ENCODE measurements at places on chromosomes 3 and 15.
A peak's percentile ranks its signal among the peaks of the same experiment; 100 is the strongest.

DNA sequence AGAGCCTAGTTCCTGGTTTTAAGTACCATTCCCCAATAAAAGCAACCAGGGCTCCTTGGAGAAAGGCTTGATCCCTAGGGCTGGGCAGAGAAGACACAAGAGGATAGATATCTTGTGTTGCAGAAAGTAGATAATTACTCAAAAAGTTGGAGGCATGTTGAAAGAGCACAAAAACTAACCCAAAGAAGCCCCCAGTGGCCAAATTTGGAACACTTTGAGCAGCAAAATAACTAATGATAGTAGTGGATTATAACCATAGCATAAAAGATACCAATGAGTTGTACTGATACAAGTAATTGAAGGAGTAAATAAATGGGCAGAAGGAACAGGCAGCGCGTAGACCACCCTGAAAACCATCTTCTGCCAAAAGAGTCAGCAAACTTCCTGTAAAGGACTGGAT is 12.0 kb downstream of the EXOSC7 start:
- no peak for DNase-seq

- DNase-seq = no peak
Measured at GRCh38 chr15:76234337-76234889, 76.9 kb downstream of the ETFA start.

GRCh38 chr3:53140847-53141845 is 10.9 kb upstream of the RFT1 start:
- DNase-seq = no peak

DNA sequence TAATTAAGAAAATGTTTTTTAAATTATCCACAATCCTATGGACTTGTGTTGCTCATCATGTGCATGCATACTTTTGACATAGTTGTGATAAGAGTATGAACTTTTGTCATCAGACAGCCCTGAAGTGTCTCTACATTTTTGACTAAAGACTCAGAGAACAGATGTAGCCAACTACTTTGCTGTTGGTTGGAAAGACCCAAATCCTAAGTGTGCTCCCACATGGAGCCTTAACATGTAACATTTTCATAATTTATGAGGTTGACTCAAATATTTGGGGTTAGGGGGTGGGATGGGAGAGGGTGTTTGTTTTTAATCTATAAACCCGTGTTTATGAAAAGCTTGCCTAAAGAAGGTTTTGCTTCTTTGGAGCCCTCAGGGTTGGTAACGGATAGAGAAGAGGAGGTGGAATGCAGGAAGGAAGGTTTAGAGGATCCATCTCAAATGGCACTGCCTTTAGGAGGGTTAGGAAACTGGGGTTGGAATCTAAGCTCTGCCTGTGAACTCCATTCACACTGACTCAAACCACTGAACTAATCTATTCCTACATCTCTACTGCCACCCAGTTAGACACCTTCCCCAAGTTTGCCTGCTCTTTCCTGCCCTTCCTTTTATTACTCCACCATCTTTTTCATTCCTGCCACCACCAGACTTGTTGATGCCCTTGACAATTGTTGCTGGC is 3.7 kb downstream of the BOC start:
- DNase-seq = no peak

GRCh38 chr3:178137831-178138230 is 398.4 kb upstream of the KCNMB2 start:
- no peak for DNase-seq

- no peak for DNase-seq
Measured at GRCh38 chr15:28112101-28112760, 13.1 kb upstream of the OCA2 start.

DNA sequence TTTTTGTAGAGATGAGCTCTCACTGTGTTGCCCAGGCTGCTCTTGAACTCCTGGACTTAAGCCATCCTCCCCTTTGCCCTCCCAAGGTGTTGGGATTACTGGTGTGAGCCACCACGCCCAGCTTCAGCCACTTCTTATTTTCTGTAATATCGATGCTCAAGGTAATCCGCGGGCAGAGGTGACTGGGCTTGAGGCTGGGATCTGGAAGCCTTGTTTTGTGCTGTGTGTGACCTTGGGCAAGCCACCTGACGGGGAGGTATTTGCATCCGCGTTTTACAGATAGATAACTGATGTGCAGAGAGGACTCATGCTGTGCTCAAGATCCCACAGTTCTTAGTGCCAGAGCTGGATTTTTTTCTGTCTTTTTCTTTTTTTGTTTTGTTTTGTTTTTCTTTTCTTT is 27.8 kb upstream of the SEMA4B start:
- DNase-seq = no peak

DNA sequence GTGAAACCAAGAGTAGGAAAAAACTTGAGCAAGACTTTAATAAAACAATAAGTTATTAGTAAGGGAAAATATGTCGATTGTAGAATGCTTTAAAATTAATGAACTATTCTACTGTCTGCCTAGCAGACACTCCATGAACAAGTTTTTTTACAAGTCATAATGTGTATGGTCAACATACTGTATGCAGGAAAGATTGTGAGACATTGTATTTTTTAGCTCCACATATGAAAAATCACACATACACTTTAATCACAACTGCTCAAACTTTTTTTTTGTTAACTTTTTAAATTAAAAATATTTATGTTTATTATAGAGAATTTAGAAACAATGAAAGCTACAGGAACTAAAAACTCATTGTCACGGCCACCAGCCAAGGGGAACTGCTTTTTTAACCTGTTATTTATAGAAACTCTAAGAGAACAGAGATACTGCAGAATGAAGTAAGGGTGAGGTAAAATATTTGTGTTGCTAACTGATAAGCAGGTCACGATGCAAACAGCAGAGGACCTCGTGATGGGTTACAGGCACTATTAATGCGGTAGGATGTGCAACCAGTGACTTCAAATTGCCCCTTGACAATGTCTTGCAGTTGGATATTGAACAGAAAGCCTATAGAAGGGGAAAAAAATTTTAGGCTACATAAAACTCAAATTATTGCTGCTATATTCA is 53.0 kb downstream of the THSD4 start:
- DNase-seq = no peak

- no peak for DNase-seq
Measured at GRCh38 chr3:169112153-169112892, 551.2 kb downstream of the MECOM start.

DNA sequence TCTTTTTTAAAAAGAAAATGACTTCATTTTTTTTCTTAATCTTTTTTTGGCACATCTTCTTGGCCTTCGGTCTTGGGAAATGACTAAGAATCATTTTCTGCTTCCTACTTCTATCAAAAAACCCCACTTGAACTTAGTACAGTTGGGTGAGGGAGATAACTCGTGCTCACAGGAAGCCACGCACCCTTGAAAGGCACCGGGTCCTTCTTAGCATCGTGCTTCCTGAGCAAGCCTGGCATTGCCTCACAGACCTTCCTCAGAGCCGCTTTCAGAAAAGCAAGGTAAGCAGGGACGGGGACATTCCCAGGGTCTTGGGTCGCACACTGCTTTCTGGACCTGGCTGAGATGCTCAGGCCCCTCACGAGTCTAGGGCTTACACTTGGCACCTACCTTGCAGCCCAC is at the start of gene CCR4:
Gene CCR4, plus strand, starts transcription at position 235 of the 402 bp plus-strand sequence. CDS start 1,779 bp downstream, outside the sequence.
- peak; percentile 61 for DNase-seq

All from stimulated activated CD4-positive, alpha-beta T cell treated with anti-CD3 and anti-CD28 coated beads, Interleukin-2, amount 100 ng/mL, for 24 hours (primary cell).